Cerebellum (tissue), 4 donors: ENCODE measurements at places on chromosomes 1 and 21. TPM values are rescaled to one million over a fixed set of nuclear protein-coding genes. Genes with fewer than 3 reads are reported as not detected.

The ATAD3B gene
- 14.1 TPM for total RNA-seq

The OR2T11 gene
- total RNA-seq: not detected

The GBP4 gene
- total RNA-seq: 0.91 TPM

The CD53 gene
- total RNA-seq: 8.4 TPM

The S100A8 gene
- total RNA-seq: 2.9 TPM

The C1orf56 gene
- 2.9 TPM for total RNA-seq

The C1QA gene
- 5.8 TPM for total RNA-seq
